ENCODE measurements at places on chromosomes 12 and 14. TPM values are rescaled to one million over a fixed set of nuclear protein-coding genes. Genes with fewer than 3 reads are reported as not detected.

DAO gene
- total RNA-seq = 1.1 TPM

ISM2 gene
- total RNA-seq = 0.44 TPM

IQSEC3 gene
- 71.1 TPM for total RNA-seq

DNA sequence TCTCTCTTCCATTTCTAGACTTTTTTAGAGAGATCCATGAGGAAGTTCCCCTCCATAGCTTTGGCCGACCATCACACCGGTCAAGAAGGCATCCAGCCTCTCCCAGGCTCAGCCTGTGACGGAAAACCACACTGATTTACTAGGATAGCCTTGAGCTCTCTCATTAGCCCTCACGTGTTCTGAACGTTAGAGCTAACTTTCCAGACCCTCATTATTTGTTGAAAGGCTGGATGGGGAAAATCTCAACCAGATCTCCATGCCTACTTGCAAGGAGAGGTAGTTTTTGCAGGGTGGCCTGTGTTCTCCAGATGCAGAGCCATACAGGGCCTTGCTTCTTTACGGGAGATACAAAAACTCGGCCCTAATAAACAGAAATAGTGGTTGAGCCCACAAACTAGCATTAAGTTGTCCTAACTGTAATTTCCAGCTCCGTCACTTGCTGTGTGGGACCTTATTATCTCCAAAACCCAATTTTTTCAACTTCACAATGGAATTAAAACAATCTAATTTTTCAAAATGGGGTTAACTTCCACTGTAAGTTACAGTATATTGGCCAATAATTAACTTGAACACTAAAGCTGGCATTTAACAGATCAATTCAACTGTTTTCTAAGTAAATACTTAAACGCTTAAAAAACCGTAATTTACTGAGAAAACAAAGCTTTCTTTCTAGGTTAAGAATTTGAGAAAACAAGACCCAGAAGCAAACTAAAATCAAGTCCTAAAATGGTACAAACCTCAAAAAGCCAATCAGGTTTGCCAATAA lies 65.3 kb downstream of the KLHL28 start:
- DNase-seq = no peak

DNA sequence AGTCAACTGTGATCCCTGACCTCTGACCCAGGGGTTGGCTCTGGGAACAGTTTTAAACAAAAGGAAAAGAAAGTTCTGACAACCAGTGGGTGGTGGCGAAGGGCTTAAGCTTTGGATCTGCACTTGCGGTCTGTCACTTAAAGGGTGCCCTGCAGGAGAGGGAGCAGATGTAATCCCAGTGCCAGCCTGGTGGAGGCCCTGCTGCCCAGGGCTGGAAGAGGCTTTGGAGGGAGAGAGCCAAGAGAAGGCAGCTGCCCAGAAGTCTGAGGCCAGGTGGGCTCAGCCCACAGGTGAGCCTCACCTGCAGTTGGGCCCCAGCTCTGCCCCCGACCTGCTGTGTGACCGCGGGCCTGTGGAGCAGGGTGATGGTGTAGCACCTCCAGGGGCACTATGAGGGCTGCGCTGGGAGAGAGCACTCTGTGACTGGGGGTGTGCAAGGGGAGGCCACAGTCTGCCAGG lies 19.1 kb downstream of the SH2B3 start:
- DNase-seq = no peak

GRCh38 chr12:51409846-51410245 lies 14.8 kb upstream of the SLC4A8 start:
- DNase-seq = no peak

DNA sequence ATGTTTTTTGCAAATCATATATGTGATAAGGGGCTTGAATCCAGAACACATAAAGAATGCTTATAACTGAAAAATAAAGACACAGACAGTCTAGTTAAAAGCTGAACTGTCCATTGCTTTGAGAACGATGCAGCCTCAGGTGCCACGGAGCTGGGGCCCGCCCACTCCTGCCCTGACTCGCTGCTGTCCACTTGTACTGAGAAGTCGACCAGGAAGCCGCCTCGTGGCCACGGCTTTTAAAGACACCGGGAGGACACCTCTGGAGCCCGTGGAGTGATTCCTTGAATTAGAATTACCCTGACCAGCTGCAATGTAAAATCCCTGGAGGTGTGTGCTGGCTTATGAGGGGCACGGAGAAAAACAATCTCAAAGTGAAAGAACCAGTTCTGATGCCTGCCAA lies 23.9 kb upstream of the TEX22 start:
- DNase-seq = no peak

DNA sequence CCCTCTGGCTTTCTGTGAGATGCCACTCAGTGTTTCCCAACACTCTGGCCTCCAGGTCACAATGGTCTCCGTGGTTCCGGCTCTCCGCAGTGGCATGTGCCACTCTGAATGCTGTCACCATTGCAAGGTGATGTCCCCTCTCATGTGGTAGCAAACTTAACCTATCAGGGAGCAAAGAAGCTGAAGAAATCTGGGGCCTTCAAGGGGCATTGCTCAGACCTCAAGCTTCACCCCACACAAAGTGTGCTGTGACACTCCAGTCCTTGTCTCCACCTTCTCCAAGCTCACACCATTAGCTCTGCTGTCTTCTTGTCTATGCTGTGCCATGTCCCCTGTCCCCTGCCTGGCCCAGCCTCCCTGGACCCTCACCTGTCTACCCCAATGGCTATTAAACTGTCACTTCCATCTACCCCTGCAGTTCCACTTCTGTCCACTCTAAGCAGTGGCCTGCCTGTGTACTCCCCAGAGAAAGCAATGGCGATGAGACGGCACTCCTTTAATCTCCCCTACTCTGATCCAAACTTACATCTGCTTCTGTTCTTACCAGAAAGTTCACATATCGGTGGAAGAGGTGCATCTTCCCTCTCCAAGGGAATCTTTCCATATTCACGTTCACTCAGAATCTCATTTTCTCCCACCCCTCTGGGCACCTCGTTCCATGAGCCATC lies 93.7 kb downstream of the DHRS2 start:
- DNase-seq = no peak
